Activated T-cell treated with anti-CD3 and anti-CD28 coated beads, Interleukin-2, amount 50 U/mL, for 1 hour (primary cell): ENCODE measurements at places on chromosomes 12 and 14.

DNA sequence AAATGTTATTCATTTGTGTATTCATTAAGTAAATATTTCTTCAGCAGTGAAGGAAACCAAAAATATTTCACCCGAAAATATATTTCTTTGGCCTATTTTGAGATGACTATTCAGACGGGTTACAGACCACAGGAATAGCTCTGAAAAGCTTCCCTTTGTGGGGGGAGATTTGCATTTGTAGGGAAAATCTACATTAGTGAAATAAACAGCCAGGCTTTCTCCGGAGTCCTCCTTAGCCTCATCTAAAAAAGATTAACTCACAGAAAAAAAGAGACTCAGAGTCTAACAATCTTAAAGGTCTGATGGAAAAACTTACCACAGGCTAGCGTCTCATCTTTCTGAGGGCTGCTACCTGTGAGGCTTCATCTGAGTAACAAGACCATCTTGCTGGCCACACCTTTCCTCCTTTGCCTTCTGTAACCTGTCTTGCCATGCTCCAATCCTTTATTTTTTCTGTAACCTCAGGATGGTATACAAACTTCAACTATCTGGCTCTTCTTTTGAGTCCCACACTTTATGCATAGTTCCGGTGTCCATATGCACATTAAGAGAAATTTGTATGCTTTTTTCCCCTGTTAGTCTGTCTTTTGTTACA is 100.7 kb downstream of the CNTN1 start:
- no peak for DNase-seq

- DNase-seq: no peak
These were observed 47.4 kb downstream of the TMEM117 start for GRCh38 chr12:43883311-43883710.

GRCh38 chr12:55929306-55929791 is 1.6 kb upstream of the DGKA start:
- peak; percentile 84 for DNase-seq

GRCh38 chr14:52267501-52268278 is at the start of gene PTGDR:
PTGDR (plus strand) TSS chr14:52267698; CDS start chr14:52267815, 117 bp downstream.
- peak; percentile 48 for DNase-seq

GRCh38 chr14:93135399-93135798 is 19.7 kb upstream of the ITPK1 start:
- no peak for DNase-seq

DNA sequence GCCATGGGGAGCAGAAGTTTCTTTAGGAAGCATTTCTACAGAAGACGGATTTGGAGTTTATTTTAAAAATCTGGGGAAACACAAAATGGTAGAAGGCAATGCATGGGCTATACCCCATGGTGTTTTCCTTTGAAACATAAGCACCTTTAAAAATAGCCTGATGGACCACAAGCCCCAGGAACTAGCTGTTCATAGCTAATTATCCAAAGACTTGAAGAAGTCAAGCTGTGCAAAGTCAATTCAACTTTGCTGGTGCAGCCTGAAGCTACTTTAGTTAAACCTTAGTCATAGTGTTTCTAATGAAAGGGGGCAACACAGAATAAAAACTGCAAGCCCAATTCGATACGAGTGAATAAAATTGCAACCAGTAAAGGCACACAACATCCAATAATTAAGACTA is 732.5 kb downstream of the GALC start:
- no peak for DNase-seq

GRCh38 chr12:107035733-107036132 is 48.8 kb upstream of the MTERF2 start:
- DNase-seq: no peak

DNA sequence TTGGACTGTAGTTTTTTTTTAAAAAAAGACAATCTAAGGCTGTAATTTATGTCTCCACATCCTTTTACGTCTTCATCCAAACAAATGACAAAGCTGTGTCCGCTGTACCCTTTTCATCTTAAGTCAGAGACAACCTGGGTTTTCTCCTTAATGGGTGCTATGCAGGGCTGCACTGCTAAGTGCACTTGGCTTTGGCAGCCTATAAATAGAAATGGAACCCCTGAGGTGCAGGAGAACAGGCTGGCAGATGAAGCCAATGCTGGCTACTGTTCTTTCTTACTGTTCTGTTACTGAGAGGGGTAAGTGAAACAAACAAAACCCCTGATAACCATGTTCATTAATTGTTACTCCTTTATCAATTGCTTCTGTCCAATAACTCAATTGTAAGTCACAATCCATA is 47.1 kb upstream of the KICS2 start:
- no peak for DNase-seq

- peak; percentile 34 for DNase-seq
These were observed 1.0 kb upstream of the GLRX5 start for GRCh38 chr14:95533822-95534221.

- no peak for DNase-seq
These were observed 36.5 kb downstream of the LRRC74A start for GRCh38 chr14:76862546-76863282.

GRCh38 chr12:105409801-105410471 is 79.4 kb downstream of the C12orf75 start:
- DNase-seq: no peak

DNA sequence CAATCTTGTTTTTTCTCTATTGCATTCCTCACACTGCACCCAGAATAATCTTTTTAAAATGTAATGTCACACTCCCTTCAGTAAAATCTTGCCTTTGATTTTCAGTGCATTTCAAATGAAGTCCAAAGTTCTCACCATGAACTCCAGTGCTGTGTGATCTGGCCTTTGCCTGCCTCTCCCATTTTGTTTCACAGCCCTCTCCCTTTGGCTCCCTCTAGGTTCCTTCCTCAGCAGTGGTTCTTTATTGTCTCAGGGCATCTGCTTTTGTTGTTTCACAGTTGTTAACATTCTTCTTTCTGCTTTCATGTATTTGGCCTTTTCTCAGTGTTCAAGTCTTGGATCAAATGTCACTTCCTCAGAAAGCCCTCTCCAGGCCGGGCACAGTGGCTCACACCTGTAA is 84.5 kb upstream of the AMN1 start:
- DNase-seq: no peak

- no peak for DNase-seq
These were observed 3.1 kb upstream of the ARHGEF40 start for GRCh38 chr14:21066882-21067502.

GRCh38 chr14:70885343-70886022 is 21.8 kb upstream of the PCNX1 start:
- no peak for DNase-seq

DNA sequence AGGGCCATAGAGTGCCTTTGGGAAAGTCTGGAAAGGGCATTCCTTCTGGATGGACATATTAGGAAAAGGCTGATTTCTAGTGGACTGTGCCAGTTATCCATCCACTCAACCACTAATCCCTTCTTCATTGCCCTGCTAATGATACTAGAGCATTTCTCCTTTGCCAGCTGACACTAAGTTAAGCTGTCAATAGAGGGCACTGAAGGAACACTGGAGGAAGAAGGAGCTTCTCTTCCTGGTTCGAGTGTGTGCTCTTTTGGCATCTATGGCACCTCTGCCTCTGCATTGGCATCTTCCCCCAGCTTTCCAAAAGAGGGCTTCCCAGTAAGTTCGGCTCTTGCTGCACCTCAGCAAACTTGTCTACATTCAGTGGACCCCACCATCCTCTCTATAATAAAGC is 165.4 kb downstream of the DERA start:
- DNase-seq: no peak

- no peak for DNase-seq
These were observed 26.0 kb downstream of the MAPK1IP1L start for GRCh38 chr14:55077170-55078151.
